ENCODE measurements at places on chromosomes 4 and X.

- DNase-seq = no peak
Measured at GRCh38 chr4:128286474-128287058, 1.0 kb downstream of the PGRMC2 start.

DNA sequence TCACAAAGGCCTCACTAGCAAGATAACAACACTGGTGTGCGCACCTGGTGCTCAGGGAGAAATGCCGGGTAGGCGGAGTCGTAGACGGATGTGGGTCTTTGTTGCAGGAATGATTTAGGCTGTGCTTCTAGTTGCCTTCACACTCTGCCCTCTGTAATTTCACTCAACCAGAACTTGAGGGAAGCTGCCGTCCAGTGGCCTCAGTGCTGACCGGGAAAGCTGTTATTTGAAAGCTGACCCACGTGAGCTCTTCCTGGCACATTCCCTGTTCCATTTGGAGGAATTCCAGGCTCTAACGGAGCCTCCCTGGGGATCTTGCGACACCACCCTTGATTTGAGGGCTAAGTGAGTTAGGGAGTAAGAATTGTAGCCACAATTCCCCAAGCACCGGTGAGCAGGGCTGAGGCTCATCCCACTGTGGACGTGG, 15.9 kb downstream of the SH3TC1 start:
- DNase-seq = no peak

- no peak for DNase-seq
Measured at GRCh38 chrX:73785493-73785892, 222.5 kb downstream of the CHIC1 start.

DNA sequence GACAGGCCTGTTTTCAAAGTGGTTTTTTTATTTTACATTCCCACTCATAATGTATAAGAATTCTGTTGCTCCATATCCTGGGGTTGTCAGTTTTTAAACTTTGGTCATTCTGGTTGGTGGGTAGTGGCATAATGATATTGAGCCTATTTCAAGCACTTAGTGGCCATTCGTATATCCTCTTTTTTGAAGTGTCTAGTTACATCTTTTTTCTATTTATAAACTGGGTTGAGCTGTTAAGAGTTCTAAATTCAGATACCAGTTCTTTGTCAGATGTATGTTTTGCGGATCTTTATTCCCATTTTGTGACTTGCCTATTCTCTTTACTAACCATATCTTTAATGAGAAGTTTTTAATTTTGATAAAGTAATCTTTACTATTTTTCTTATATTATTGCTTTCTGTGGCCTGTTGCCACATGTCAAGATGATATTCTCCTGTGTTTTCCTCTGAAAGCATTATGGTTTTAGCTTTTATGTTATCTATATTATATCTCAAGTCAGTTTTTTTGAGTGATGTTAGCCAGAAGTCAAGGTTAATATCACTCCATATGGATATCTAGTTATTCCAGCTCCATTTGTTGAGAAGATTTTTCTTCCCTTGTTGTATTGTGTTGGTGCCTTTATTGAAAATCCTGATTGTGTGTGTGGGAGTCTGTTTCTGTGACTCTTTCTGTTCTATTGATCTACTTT, 110.9 kb downstream of the FHIP1A start:
- no peak for DNase-seq

- no peak for DNase-seq
Measured at GRCh38 chr4:5027346-5027745, 8.1 kb upstream of the CYTL1 start.

DNA sequence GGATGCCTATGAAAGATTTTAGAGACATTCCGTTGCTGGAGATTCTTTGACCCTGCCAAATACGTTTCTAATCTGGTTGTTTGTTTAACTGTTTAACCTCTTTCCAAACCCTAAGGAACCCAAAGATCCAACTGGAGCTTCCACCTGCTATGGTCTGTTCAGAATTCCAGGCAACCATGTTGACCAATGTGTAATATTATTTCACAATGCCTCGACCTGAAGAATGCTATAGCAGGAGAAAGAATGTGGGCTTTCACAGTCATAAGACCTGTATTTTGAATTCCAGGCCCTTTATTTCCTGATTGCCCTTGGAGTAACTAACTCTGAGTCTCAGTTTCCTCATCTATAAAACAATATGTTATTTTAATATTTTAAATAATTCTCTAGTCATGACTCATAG, 90.8 kb downstream of the COL25A1 start:
- no peak for DNase-seq

DNA sequence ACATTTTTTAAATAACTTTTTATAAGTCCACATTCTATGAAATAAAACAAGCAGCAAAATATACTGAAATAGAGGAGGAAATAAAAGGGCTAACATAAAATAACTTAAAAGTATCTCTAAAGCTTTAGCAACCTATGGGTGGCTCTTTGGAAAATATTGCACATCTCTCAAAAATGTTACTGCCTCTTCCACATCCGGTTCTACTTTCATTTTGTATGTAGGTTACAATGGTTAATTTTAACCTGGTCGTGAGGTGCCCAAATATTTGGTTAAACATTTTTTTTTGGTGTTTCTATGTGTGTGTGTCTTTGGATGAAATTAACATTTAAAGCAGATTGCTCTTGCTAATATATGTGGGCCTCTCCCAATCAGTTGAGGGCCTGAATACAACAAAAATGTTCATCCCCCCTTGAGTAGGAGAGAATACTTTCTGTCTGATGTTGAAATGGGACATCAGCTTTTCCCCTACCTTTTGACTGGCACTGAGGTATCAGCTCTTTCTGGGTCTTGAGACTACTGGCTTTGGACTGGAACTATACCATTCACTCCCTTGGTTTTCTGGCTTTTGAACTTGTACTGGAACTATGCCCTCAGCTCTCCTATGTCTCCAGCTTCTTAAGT, 353.0 kb downstream of the ADAM29 start:
- DNase-seq = no peak

All from stimulated activated CD8-positive, alpha-beta memory T cell treated with anti-CD3 and anti-CD28 coated beads, Interleukin-7, amount 100 ng/mL, for 4 hours (primary cell).